NCI-H345 (cell line): ENCODE measurements at places on chromosomes 1 and 21.

DNA sequence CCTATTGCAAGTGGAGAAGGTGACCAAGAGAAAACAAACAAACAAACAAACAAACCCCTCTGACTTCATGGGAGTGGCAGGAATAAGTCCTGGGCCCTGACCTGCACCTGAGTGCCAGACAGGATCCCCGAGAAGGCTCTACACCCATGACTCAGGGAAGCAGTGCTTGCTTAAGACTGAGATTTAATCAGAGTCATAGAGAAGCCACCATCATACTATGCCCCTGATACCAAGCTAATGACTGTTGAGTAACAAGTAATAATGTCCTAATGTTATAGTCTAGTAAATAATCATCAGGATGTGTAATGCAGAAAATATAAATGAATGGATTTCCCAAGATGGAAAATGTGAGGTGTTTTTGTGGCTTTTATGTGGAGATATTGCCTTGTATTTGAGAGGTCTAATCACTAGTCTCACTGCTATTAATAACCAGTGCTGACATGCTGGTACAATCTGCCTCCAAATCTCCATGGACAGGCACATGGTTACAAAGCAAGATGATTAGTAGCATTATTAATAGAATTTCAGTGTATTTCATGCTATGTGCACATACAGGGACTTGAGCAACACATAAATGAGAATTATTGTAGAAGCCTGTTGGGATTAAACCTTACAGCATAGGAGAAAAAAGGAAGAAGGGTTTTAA is 1290.9 kb downstream of the MRPL39 start:
- DNase-seq, result no peak

DNA sequence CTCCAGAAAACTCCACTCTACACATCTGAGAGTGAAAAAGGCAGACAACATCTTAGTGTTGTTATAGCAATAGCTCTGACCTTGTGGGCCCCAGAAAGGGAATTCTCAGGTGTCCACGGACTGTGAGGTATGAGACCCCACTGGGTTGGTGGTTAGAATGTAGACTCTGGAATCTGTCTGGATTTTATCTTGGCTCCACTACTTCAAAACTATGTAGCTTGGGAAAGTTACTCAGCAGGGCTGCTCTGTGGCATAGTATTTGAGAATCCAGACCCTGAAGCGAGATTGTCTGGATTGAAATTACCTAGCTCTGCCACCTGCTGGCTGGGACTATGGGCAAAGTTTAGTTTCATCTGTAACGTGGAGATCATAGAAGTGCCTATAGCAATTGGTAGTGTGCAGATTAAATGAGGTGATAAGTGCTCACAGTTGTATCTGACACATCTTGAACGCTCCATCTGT is 25.8 kb downstream of the PRDM2 start:
- no peak for DNase-seq

DNA sequence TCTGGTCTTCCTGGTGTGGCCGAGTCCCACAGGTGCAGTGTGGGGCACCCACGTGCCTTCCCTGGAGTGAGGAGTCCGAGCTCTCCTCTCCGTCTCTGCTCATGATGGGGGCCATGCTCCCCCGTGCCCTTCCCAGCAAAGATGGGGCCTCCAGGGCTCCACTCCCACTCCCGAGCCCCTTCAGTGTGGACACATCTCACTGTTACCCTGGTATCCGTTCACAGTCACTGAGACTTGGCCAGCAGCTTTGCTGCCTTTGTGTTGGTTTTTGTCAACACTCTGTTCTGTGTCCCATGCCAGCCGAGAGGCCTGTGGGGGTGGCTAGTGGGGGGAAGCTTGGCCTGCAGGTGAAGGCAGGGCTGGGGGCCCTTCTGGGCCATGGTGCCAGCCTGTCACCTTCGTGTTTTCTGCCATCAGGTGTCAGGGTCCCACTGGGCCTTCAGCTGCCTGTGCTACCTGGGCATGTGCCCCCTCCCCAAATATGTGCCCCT is 46.9 kb upstream of the POFUT2 start:
- DNase-seq, result no peak

DNA sequence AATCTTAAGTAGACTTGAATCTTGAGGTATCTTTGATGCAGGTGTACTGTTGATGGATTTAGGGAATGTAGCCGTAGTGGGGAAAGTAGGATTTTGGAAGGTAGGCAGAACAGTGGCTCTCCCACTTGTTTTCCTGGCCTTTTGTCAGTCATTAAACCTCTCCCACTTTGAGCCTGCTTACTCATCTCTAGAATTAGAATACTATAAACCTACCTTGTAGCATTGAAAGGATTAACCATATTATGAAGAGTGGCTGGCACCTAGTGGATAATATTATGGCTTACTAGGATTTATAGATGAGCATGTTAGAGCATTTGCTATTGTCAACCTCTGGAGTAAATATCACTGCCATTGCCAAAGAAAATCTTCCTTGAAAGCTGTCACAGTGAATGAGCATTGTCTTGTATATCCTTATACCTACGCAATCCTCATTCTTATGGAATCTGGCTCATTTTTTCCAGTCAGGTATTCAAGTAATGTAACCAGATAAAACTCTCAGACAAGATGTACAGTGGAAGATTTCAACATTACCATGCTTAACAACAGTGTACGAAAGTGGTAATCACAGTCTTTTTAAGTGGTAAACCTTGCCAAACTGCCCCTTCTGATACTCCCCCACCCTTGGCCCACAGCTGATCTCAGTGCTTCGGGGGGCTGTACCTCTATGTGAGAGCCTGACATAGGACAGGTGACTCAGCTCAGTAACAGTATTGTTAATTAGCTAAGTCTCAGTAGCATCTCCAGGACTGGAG is 44.4 kb downstream of the SH3GLB1 start:
- DNase-seq, result no peak

DNA sequence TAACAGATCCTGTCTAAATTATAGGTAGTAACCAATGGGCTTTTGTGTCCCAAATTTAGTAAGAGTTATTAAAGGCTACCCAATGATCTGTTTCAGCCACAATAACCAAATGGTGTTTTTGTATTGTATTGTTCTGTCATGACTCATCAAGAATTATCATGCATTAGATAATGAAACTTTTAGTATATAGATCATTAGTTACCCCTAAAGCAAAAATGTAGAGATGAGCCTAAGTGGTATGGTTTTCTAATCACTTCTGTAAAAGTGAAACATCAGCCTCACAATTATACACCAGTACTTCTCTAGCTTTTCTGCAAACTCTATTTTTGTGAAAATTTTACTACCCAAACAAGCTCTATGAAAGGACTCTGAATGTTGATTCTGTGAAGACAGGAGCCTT is 71.4 kb downstream of the LRRC7 start:
- no peak for DNase-seq

DNA sequence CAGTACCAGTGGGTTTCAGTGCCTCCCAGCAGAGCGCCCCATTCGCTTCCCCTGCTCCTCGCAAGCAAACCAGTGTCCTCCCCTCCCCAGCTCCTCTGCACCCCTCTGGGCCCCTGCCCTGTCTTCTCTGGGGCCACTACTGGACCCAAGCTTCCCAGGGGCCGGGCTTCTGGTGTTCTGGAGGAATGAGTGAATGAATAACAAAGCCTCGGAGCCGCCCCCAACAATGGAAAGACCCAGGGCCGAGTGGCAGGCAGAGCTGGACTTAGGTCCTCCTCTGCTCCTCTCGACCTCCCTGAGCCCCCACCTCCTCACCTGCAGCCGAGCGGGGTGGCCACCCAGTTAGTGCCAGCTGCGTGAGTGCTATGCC is 37.6 kb downstream of the MATN1 start:
- no peak for DNase-seq

- no peak for DNase-seq
These were observed 31.1 kb downstream of the GNAI3 start for GRCh38 chr1:109579491-109579890.

DNA sequence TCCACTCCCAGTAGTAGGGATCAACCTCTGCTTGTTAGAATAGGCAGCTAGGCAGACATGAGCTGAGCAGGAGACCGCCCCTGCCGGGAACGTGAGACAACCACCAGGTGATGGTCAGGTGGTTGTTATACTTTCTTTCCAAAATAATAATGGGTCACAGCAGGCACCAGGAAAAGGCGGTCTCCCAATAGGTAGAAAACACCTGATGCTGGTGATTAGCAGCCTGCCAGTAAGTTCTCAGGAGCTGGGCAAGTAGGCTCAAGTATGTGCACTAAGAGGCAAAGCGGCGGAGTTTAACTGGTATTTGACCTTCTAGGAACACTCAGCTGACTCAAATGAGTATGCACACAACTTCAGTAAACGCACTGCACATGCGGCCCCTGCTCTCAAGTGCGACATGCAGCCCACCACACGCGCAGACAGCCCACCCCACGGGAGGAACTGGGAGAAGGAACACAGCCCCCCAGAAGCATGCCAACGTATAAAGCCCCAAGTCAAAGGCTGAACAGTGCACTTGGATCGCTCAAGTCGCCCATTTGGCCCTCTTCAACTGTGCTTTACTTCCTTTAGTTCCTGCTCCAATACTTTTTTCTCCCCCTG is 80.0 kb downstream of the DESI2 start:
- DNase-seq, result no peak

DNA sequence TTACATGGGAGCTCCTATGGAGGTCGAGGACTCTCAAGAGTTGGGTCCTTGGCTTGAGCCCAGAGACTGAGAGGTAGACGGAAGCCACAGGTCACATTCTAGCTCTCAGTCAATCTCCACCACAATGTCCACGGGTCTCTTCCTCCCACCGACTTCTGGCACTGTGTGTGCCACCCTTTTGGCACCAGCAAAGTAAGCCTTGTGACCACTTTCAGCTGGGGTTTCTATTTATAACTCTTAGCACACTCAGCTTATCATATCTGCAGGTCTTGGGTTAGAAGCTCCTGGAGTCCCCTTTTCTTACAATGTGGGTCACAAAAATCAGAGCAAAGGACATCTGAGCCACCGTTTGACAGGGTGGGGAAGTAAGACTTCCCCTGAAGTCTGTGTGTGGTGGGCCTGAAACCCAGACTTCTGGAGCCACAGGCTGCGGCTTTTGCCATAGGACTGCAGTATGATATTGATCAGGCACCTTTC is 28.3 kb downstream of the NCMAP start:
- DNase-seq, result no peak

GRCh38 chr1:184806296-184806721 is 51.7 kb upstream of the EDEM3 start:
- DNase-seq, result no peak

DNA sequence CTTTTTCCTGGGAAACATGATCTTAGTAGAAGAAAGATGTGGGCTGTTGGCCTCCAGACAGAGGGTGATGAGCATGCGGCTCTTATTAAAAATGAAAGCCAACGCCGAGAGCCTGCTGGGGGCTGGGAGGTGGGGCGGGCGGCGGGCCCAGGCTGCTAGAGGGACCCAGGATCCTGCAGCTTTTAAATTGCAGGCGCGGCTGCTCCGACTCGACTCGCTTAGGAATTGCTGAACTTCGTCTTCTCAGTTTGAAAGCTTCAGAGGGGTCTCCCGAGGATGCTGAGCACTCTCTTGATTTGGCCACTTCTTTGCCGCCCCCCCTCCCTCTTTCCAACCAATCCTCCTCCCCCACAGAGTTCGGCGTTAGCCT is 1.2 kb downstream of the AGPAT3 start:
- DNase-seq, result no peak
